ENCODE measurements at places on chromosomes 1 and 21.

GRCh38 chr1:63405987-63406386 is 38.6 kb downstream of the ALG6 start:
- DNase-seq: no peak

DNA sequence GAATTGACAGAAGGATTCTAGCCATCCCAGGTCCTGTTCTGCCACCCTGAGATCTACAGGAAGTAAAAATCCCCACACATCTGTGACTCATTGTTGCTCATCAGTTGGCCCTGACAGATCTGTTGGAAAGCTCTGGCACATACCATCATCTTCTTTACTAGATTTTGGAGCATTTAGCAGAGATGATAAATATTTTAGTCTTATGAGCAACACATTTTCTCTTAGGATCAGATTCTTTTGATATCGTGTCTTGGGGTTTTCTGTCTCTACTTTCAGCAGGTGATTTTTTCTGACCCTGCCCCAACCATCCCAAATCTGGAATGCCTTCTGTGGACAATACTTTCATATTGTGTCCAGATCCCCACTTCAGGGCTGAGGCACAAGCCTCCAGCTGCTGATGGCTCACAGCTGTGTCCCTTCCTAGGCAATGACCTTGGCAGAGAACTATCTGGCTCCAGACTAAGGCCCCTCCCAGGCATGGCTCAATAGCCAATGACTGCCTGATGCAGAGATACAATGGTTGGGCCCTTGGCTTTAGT is 102.8 kb downstream of the GDAP2 start:
- no peak for DNase-seq

- no peak for DNase-seq
Measured at GRCh38 chr1:67584938-67585337, 100.1 kb upstream of the GADD45A start.

DNA sequence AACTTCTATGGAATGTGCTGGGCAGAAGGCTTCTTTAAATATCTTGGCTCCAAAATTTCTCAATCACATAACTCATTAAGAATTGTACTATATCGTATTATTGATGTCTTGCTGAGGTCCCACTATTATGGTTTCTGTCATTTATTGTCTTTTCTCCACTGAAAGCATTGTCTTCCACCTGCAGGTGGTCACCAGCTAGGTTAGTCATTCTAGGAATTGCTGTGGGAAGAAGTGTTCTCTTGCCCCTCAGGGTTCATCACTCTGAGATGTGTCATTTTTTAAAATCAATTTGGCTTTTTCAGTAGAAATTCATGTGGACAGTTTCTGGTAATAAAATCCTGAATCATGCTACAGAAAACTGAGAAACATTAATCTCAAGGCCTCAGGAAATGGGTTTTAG is 66.1 kb downstream of the NCAM2 start:
- no peak for DNase-seq

DNA sequence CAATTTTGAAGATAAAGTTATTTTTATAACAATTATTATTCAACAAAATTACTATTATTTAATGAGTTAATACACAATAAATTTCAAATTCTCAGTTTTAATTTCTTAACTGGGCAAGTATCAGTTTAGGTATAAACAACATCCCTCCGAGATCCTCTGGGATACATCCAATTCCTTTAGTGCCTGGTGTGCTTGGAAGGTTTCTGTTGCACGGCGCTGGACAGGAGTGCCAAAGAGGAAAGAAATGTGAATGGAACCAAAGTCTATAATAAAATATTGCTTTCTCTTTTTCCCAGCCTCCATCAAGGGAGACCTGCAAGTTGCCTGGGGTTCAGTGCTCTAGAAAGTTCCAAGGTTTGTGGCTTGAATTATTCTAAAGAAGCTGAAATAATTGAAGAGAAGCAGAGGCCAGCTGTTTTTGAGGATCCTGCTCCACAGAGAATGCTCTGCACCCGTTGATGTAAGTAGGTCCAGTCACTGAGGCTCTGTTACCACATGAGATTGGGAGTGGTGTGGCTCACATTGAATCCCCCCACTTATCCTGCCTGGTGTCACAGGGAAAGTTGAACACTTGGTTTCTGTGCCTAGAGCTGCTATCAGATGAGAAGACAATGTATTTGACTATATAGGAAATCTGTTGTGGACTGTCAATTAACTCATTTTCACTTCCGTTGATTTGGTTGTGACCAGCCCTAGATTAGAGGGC is 22.8 kb downstream of the DDR2 start:
- DNase-seq: no peak

Data from Peyer's patch (tissue), 4 donors.